NCI-H2029 (cell line): ENCODE measurements at places on chromosomes 11 and 22.

GRCh38 chr11:14111496-14111895 lies 149.0 kb downstream of the SPON1 start:
- no peak for DNase-seq

- DNase-seq: peak; percentile 49
Measured at GRCh38 chr11:123351375-123351774, 78.7 kb upstream of the GRAMD1B start.

GRCh38 chr11:63802637-63803414 lies 10.4 kb upstream of the SPINDOC start:
- DNase-seq: no peak

DNA sequence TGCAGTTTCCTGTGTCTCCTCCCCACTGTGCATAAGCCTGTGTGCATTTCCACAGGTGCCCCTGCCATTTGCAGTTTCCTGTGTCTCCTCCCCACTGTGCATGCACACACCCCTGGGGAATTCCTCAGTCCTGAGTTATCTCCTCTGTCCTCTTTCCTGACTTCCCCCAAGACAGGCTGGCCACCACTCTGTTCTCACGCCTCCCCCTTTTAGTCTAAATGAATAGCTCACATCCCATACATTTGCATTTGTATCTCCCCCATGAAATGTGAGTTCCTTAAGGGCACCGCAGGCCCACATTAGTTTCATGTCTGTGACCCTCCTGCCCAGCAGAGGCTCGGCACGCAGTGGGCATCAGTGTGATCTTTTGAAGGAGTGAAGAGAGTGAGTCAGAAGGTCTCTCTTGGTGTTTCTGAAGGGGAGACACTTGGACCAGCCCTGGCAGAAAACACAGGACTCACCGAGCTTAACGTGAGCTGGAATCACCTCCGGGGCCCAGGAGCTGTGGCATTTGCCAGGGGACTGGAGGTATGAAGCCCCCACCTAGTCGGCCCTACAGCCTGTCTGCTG lies 6.2 kb downstream of the LRRC74B start:
- no peak for DNase-seq

DNA sequence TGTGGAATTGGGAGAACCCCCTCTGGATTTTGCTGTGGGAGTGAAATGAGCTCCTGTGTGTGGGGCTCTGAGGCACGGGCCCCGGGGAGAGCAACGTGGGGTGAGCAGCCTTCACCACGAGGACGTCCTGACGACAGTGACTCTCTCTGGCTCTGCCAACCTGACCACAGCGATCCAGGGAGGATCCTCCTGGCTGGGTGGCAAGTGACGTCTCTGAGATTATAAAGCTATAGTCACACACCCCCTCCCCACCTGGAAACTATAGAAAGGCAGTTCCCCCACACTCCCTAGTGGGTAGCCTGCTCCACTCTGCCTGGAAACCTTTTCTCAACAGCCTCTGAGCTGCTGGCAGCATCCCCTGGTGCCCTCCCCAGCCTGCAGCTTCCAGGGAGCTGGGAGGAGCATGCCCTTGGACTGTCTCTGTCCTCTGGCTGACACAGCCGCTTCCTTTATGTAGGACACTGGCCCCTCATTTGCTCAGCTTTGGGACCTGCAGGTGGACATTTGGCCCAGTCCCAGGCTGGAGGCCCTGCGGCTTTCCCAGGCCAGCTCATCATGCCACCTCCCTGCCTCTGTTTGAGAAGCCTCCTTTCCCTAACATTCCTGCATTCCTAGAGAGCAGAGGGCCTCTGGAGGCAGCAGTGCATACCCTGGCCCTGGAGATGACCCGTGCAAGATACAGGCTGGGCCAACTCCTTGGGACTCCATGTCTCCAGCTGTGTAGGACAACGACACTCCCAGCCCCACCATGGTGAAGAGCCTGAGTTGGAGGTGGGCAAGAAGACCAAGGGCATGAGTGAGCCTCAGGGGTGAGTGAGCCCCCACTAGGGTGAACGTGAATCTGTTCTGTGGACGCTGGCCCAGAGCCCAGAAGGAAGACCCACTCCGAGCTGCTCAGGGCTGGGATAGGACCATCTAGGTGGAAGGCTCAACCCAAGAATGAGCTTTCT lies 314.0 kb downstream of the NTM start:
- DNase-seq: no peak

DNA sequence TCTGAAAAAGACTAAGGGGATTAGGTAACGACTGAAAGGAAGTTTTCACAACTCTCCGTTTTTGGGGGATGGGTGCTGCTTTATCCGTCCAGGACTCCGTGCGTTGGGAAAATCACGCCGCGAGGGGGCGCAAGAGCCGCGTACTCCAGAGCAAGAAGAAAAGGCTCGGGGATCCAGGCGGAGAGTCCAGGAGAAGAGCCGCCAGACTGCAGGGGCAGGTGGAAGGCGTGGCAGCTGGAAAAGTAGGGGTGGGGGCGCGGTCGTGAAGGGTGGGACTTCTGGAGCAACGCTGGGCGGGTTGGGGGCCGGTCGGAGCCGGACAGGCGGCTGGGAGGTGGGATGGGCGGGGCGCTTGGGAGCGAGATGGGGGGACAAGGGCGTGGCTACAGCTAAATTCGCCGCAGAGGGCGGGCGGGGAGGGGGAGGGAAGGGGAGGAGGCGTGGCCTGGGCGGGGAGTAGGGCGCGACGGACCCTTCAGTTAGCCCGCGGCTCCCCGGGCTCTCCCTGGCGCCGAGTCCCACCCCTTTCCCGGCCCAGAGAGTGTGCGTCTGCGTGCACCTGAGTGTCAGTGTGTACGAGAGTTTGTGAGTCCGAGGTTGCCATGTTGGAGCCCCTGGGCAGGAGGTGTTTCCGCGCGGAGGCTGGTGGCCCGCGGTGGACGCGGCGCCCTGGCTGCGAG lies 613 bp upstream of the ARHGEF17 start:
- peak; percentile 91 for DNase-seq

- DNase-seq: no peak
Measured at GRCh38 chr11:67255864-67256263, 10.4 kb upstream of the GRK2 start.

DNA sequence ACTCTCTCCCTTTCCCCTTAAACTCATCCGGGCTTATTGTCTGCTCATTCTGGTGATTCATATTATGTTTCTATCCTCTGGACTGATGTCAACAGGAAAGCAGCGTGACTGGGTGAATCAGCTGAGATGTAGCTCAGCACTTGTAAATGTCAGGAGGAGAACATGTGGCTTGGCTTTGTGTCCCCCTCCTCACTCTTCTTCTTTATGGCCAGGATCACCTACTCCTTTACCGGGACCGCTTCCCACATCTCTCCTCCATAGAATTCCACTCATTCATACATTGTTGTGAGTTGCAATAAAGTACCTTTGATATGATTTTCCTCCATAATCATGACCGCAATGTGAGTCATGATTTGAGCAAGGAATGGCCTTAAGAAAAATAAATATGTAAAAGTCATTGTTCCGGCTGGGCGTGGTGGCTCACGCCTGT lies 15.8 kb upstream of the SYN3 start:
- DNase-seq: no peak

DNA sequence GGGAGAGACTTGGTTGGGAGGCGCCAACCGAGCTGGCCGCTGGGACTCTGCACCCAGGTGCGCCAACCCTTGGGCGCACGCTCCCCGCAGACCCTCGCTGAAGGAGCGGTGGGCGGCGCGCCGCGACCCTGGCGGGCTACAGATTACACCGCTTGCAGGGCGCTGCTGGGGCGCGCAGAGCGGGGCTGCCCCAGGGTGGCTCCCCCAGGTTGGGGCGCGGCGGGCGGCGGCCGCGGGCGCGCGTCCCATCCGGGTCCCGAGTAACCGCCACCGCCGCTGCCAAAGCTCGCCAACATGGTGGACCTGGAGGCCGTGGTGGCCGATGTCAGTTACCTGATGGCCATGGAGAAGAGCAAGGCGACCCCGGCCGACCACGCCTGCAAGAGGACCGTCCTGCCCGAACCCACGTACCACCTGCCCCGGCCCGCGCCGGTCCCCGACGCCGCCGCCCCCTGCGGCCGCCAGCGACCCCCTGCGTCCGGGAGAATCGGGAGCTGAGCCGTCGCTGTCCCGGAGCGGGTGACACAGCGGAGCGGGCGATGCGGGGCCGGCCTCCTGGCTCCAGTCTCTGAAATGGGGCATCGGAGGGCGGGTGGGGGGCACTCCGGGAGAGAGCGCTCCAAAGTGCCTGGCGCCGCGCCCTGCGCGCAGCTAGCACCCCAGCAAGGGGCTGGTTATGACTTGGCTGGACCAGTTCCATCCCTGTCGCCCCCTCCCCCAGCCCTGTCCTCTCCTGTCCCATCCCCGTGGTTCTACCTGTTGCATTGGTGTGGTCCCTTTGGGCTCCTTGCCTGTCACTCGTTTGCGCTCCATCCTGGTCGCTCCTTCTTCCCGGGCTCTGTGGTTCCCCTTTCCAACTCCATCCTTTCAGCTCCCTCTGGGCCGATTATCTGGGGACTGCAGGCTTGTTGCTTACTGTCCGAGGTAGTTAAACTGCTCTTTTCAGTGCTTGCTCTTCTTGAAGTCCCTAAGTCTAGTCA lies 143.3 kb upstream of the GRK3 start:
- DNase-seq: no peak

DNA sequence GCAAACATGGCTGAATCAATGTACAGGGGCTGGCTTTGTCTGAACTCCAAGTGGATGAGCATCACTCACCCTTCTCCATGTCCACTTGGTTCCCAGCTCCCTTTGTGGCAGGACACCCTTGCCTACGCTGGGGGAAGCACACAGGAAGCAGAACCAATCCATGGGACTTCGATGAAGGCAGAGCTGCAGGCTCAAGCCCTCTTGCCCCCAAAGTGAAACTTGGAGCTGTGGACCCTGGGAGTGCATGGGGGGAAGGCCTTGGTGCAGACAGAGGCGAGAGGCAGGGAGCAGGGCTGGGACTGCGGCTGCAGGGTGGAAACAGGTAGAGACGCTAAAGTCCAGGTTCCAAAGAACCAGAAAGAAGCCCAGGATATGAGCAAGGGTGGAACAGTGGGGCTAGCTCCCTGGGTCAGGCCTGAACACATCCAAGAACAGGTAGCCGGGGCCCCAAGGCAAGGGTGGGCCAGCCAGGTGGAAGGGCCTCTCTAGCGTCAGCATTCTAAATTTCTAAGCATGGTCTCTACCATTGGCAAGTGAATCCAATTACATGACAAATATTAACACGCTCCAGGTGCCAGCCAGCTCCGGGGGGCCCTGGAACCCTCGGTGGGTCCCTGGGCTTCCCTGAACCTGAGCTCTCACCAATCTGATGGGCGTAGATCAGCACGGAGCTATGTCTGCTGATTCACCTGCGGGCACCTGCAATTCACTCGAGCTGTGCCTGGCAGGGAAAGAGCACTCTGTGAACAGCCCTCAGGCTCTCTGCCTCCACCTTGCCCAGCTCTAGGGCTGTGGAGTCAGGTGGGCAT lies 532.8 kb downstream of the BRD1 start:
- DNase-seq: no peak

DNA sequence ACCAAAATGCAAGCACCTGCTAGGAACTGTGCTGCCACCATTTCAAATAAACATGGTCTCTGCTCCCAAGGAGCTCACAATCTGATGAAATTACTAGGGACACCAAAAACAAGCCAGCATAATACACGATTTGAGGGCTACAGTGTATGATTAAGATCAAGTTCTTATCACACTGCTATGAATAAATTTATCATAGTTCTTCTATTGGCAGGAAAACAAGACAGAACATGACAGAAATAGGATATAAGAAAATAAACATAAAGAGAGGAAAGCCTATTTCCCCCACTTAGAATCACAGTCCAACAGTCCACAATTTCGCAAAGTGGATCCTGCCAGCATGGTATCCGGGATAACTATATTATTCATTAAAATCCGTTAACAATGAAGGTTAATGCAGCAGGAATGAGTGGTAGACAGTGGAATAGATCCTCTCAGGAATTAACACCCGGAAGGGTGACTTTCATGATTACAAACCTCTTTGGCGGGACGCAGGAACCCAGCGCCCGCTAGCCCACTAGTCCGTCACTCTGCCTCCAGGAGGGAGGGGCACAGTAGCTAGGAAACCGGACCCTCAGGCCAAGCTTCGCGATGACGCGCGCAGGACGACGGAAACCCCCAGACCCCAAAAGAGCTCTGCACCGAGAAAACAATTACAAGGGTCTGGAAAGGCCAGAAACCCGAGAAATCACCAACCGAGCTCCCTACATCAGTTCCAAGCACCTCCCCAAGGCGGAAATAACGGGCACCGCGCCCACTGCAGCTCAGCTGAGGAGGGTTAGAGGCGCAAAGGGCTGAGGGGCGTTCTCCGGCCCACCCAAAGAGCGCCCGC lies 607 bp downstream of the CCDC82 start:
- DNase-seq: no peak

- DNase-seq: no peak
Measured at GRCh38 chr11:101442171-101442570, 141.6 kb downstream of the TRPC6 start.

- no peak for DNase-seq
Measured at GRCh38 chr11:94469416-94469815, 24.2 kb downstream of the MRE11 start.

- DNase-seq: no peak
Measured at GRCh38 chr11:125513705-125514265, 17.7 kb upstream of the FEZ1 start.

- DNase-seq: no peak
Measured at GRCh38 chr22:44205516-44206329, 25.0 kb downstream of the PARVG start.

GRCh38 chr22:39635719-39636118 lies 65.2 kb downstream of the CACNA1I start:
- DNase-seq: no peak

DNA sequence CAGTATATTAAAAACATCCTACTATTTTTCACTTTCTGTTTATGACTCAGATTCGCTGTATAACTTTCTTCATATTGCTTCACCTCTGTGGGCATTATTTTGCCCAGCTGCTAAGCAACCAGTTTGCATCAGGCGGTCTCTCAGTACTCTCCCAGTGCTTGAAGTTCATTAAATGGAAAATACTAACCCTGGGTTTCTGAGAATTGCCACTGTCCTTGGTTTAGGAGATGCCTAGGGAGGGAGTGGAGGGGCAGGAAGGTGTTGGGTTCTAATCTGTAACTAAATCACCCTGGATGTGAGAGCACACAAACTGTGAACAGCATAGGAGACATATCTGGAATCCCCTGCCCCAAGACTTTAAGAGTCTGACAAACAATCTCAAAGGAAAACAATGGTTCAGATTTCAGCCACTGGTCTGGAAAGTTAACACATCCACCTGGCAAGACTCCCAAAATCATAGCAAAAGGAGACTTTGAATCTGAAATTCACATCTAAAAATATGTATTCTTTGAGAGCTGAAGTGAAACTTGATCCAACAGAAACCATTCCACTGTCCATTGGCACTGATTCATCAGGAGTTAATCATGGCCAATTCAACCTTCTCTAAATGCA lies 540.0 kb downstream of the SOX6 start:
- DNase-seq: no peak
